Chondrocyte (in vitro differentiated cells): ENCODE measurements at places on chromosomes 16 and 17. TPM values are rescaled to one million over a fixed set of nuclear protein-coding genes. Genes with fewer than 3 reads are reported as not detected.

GRCh38 chr16:50497592-50497991, 50.6 kb upstream of the NKD1 start:
- no peak for DNase-seq

DNA sequence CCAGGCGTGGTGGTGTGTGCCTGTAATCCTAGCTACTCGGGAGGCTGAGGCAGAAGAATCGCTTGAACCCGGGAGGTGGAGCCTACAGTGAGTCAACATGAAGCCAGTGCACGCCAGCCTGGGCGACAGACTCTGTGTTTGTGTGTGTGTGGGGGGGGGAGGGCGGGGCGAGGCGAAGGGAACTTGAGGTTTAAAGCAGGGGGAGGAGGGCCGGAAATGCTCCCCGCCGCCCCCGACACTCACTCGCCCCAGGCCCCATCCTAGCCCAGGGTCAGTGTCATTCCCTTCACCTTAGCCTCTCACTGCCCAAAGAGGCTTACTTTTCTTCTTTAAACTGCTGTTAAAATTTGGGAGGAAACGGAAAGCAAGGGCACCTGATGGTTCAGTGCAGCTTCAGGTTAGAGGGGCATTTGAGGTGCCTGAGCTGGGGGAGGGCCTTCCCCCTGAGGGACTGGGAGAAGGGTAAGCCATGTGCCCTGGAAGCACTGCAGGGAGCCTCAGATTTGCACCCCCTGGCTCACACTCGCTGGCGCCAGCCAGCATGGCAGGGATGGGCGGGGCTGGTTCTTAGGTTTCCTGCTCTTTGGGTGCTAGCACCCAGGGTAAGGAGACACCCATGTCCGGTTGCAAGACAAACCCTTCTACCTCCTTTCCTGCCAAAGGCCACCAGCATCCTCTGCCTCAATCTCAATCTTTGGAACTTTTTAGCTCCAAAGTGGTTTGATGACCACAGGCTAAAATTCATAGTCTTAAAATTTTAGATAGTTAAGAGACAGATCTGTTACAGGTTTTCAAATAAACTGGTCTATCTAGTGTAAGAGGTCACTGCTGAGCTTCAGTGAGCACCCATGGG, 2.2 kb upstream of the LIMD2 start:
- DNase-seq = no peak

The KRT31 gene
- total RNA-seq = not detected in 3 replicates

The HSBP1 gene
- total RNA-seq = 88.4 to 106 TPM (median 88.8 TPM) in 3 replicates

The OR3A3 gene
- not detected in 3 replicates for total RNA-seq

- peak; percentile 92 for DNase-seq
Measured at GRCh38 chr17:80424878-80425765, 10.2 kb downstream of the ENDOV start.
